ENCODE measurements at places on chromosomes 5 and 9.

DNA sequence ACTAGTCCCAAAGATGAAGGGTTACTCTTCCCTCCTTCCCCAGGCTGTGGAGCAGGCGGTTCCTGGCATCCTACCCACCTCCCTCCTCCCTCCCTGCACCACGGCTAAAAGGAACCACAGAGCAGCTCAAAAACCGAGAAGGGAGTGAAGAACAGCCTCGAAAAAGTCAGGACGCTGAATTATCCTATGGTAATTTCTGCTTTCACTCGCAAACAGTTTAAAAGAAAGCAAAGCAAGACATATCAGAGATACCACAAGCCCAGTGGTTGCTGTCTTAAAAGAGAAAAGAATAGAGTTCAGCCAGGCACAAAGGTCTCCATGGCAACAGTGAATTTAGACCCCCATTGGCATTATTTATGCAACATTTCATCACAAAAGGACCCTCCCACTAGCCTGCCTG is 315.4 kb downstream of the CTNND2 start:
- no peak for DNase-seq

- DNase-seq = no peak
Measured at GRCh38 chr9:81595887-81596543, 93.3 kb downstream of the TLE1 start.

DNA sequence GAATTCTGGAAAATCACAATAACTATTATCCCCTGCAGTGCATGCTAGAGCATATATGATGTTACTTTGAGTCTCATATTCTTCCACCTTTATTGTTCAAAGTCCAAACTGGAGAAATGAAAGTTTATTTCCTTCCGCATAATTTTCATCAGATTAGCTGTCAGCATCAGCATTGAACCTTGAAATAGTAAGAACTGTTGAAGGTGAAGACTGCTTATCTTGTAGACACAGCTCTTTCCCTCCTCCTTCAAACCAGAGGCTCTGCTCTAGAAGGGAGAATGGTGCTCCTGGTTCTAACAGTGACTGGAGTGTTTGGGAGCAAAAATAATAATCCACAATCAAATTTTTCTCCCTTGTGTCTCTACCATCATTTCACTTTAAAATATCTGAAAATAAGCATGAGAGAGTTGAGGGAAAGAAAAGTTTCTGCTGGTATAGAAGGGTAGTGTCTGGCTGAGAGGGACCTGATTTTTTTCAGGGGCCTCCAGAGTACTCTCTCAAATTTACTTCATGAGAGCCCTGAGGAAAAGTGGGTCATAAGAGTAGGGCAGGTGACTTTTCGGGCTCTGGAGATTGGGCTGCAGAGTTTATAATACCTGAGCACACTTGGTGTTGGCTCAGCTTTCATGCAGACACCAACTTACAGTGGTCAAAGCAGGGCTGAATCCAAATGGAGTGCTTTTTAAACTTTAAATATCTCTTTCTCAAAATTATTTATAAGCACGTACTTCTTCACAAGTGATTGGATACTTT is 170.4 kb downstream of the ZDHHC21 start:
- no peak for DNase-seq

DNA sequence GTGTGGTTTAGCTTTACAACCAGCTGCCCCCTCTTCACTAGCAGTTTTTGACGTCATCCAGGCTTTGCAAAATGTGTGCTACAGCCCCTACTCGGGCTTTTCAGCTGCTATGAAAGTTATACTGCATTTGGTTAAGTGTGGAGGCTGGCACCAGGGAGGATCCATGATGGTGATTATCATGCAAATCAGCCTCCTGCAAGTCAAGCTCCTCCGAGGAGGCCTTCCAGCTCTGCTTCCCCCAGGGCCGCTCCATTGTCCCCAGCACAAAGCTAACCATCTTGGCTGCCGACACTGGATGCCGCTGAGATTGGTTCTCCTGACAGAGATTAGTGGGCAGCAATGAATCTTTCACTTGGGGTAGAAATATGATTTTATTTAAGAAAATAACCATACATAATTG is 159.6 kb downstream of the NR2F1-AS1 start:
- no peak for DNase-seq

GRCh38 chr5:96896806-96897205 is 20.5 kb downstream of the ERAP2 start:
- DNase-seq = peak; percentile 88

DNA sequence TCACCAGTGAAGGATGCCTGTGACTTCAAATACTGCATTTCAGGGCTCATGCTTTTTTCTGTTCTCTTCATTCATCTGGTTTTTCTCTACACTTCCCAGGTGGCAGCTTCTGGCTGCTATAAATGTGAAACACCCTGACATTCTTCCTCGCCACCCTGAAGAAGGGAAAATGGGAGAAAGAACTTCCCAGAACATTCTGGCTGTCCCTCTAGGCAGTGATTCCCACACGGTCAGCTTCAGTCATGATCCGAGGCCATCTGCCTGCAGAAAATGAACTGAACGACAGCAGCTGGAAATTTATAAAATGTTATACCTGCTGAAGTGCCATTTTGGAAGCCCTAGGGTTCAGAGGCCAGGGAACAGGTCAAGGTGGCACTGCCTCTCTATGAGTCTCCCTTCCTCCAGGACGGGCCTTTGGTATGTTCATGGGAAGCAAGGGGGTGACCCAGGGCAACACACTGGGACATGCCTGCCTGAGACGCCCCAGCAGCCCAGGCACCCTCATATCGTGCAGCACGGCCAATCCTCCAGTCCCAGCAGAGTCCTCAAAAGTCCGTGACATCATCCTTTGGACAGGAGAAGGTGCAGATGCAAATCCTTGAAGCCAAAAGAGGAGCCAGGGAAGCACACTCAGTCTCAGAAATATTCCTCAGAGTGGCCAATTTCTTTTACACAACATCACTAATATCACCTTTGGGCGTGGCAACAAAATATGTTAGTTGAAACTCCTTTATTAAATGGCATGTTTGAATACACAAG is 107.1 kb downstream of the SEMA5A start:
- no peak for DNase-seq

- DNase-seq = no peak
Measured at GRCh38 chr9:38086496-38086895, 17.5 kb upstream of the SHB start.

- peak; percentile 19 for DNase-seq
Measured at GRCh38 chr5:149113669-149114068, 27.6 kb upstream of the ABLIM3 start.

- no peak for DNase-seq
Measured at GRCh38 chr9:123757547-123757946, 172.4 kb downstream of the DENND1A start.

DNA sequence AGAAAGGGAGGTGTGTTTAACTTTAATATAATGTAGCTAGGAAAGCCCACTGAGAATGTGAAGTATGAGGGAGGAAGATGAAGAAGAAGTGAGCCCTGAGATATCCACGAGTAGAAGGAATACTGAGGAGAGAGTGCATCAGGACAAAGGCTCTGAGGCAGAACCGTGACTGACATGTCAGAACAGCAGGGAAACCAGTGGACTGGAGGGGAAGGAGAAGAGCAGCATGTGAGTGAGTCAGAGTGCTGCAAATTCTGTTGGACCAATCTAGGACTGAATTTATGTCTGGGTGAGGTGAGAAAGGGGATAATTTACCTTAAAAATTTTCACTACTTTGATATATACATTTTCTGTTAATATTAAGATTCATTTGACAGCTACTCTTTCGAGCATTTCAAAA is 110.3 kb downstream of the ST8SIA4 start:
- DNase-seq = no peak

DNA sequence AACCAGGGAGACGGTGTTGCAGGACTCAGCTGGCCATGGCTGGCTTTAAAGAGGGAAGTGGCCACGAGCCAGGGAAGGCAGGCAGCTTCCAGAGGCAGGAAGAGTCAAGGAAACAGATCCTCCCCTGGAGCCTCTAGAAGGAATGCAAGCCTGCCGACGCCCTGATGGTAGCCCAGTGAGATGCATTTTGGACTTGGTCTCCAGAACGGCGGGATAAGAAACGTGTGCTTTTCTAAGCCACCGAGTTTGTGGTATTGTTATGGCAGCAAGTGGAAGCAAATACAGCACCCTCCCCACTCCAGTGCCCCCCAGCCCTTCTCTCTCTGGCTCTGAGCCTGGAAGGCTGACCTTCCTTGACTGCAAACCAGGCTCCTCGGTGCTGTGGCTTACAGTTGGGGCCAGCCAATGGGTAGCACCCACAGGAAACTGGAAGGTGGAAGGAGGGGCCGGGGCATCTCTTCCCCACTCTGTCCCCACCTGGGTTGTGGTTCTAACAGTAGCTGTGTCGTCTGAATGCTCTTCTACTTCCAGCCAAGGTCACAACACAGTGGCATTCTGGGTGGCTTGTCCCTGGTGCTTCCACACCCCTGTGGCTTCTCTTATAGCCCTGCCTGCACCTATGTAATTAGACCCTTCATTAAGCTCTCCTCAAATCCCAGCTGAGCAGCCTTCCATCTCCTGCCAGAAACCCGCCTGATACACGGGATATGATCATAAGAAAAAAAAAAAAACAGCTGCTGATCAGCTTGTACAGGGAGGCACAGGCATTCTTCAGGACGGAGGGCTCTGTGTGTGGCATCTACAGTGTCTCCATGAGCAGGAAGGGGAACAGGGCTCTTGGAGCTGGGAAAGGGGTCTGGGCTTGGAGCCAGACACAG is 29.9 kb upstream of the UNC5A start:
- DNase-seq = no peak

GRCh38 chr5:149671544-149671943 is 58.6 kb upstream of the PPARGC1B start:
- DNase-seq = no peak
